NCI-H1092 treated with DMSO at 0.1 percent for 48 hours (cell line): ENCODE measurements at places on chromosomes 11 and 22.
A peak's percentile ranks its signal among the peaks of the same experiment; 100 is the strongest.

GRCh38 chr22:18077639-18078328 lies at the start of gene PEX26:
Gene PEX26 (plus strand): TSS chr22:18077990. CDS start chr22:18078377, 387 bp downstream.
- peak; percentile 92 for DNase-seq

GRCh38 chr22:36032611-36033010 lies 4.0 kb upstream of the RBFOX2 start:
- DNase-seq, result no peak

GRCh38 chr11:86469491-86470388 lies 95.1 kb downstream of the CCDC81 start:
- no peak for DNase-seq

DNA sequence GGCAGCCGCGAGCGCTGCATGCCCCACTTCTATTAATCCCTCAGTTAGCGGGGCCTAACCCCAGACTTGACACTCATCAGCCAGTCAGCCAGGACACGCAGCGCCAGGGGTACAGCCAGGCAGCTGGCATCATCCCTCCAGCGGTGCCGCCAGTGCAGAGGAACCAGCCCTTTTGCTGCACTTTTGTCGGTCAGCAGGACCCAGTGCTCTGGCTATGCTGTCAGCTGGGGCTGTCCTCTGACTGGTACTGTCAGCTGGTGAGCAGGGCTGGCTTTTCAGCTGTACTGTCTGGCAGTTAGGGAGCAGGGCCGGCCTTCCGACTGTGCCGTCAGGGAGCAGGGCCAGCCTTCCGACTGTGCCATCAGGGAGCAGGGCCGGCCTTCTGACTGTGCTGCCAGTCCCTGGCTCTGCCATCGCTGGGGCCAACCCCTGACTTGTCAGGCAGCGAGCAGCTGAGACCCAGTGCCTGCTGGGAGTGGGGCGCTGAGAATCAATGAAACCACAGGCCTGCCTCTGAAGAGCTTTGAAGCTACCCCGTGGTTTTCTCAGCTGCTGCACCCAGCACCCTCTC lies 115.4 kb downstream of the KIAA1671 start:
- DNase-seq, result no peak

DNA sequence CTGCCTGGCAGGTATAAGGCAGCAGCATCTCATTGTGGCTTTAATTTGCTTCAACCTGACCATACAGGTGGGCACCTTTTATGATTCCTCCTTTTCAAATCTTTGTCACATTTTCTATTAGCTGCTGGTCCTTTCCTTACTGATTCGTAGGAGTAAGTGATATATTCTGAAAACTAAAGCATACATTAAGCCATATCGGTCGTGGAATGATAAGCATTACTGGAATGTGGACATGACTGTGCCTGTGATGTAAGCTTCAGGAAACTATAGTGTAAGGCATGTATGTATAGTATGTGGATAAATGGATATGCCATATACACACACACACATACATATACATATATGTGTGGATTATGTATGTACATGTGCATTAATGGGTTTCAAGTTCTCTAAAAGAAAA lies 20.8 kb downstream of the YPEL1 start:
- no peak for DNase-seq
